ENCODE measurements at places on chromosomes 16 and 17.

GRCh38 chr17:17071531-17072360, 29.5 kb downstream of the MPRIP start:
- no peak for DNase-seq

GRCh38 chr16:4021070-4021779, 95.0 kb downstream of the ADCY9 start:
- no peak for DNase-seq

GRCh38 chr16:1677339-1677738, 740 bp upstream of the JPT2 start:
- no peak for DNase-seq

DNA sequence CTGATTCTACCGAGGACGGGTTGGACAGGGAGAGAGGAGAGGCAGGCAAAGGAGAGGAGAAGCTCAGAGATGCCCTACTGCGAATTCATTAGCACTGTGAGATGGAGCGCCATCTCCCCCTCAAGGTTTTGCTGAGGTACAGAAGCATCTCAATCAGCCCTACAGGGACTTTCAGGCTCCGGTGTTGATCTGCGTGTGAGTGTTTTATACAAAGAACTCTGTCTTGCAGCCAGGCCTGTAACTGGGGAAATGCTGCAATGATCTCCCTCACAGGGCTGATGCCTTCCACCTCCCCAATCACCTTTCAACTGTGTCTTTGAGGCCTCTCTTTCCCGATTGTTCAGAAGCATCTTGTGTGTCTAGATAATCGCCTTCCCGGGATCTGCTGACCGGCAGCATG, 74.8 kb downstream of the IRX6 start:
- DNase-seq: no peak

DNA sequence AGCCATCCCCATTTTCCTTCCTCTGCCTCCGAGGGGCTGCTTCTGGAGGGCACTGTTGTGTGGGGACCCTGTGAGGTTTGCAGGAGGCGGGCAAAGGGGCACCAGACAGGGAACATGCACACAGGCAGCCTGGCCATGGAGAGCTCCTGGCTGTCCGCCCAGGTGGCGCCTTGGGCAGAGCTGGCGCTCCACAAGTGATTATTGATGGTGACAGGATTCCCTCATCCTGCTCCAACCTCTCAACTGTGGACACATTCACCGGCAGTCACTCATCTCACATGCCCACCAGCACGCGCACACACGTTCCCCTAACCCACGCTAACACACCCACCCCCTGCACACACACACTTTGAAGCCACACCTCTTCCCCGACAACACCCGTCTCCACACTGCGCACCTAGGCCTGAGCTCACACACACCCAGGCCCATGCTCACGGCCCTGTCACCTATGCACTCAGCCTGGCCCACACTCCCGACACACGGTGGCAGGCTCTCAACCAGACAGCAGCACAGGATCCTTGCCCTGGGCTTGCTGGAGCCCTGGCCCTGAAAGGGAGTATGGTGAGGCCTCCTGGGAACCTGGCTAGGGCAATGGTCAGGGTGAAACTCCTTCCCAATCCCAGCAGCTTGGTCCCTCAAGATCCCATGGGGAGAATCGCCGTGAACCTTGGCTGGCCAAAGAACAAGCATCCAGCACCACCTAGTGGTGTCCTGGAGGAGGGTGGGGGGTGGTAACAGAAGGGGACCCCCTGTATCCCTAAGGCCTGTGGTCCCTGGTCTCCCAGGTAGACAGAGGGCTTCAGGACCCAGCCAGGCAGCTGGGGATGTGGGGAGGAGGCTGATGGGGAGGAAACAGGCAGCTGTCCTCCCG, 3.6 kb downstream of the PNMT start:
- DNase-seq: no peak

- DNase-seq: peak; percentile 30
Observed at GRCh38 chr17:21419299-21420239, 43.4 kb downstream of the KCNJ12 start.

- no peak for DNase-seq
Observed at GRCh38 chr16:76194616-76195015, 82.6 kb upstream of the CNTNAP4 start.
